CD8-positive, alpha-beta memory T cell (primary cell): ENCODE measurements at places on chromosomes 5 and 9. TPM values are rescaled to one million over a fixed set of nuclear protein-coding genes. Genes with fewer than 3 reads are reported as not detected.

GRCh38 chr9:121708768-121709488 is 57.5 kb downstream of the DAB2IP start:
- no peak for DNase-seq

- DNase-seq: peak; percentile 74
Measured at GRCh38 chr5:1167728-1168709, 33.4 kb upstream of the SLC6A19 start.

Gene PTPRD
- 0.04 TPM for total RNA-seq

- peak; percentile 32 for DNase-seq
Measured at GRCh38 chr5:40649463-40650030, 30.2 kb upstream of the PTGER4 start.

- DNase-seq: no peak
Measured at GRCh38 chr9:97568461-97569275, 64.5 kb downstream of the TSTD2 start.
